ENCODE measurements at places on chromosomes 5 and 9. TPM values are rescaled to one million over a fixed set of nuclear protein-coding genes. Genes with fewer than 3 reads are reported as not detected.

- peak; percentile 14 for DNase-seq
Measured at GRCh38 chr5:11075035-11075805, 314.2 kb upstream of the DAP start.

DNA sequence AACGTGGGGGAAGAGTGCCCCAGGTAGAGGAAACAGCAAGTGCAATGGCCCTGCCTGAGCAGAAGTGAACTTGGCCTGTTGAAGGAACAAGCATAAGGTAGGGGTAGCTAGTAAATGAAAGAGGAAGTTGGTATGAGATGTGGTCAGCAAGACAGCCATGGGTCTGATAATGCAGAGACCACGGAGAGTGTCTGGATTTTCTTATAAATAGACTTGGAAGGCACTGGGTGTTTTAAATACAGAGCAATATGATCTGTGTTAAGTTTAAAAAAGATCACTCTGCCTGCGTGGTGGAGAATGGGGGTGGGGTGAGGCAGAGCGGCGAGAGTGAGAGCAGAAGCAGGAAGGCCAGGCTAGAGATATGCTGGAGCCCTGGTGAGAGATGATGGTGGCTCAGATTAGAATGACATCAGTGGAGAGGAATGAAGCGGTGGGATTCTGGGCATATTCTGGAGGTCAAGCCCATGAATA, 4.2 kb downstream of the ADAM19 start:
- no peak for DNase-seq

GRCh38 chr9:12774861-12775678, at the start of gene LURAP1L:
Gene LURAP1L (plus strand): TSS chr9:12775020. CDS start chr9:12775716, 696 bp downstream.
- peak; percentile 59 for DNase-seq

- no peak for DNase-seq
Measured at GRCh38 chr5:12272389-12272788, 368.1 kb upstream of the CTNND2 start.

The MTMR12 gene
- 13.2 TPM for polyA plus RNA-seq

- no peak for DNase-seq
Measured at GRCh38 chr5:81344736-81345135, 43.3 kb downstream of the ZCCHC9 start.

DNA sequence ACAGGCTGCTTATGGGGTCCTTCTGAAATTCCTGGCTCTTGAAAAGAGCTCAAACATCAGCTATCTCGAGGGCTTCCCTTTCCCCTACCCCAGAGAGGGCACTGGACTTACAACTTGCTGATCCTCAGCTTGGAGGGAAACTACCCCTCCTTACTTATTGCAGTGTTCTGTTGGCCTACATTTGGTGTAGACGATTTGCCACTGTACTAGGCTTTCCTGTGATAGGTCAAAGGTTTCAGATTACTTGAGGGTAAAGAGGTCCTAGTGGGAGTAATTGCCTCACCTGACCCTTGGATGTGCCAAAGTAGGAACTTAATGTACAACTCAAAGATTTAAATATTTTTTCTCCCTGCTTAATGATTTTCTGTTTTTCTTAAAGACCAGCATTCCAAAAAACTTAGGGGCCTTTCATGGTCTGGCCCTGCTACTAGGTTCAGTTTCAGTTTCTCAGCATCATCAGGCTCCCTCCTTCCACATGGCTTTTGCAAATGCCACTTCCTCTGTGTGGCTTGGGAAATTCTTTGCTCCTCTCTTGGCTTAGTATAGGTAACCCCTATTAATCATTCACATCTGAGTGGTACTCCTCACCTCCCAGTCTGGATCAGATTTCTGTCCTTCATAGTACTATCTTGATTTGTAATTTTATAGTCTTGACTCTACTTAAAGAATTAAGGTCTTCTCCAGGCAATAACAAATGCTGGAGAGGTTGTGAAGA, 32.4 kb downstream of the CYSTM1 start:
- no peak for DNase-seq

GRCh38 chr5:105034401-105034763, 1471.8 kb upstream of the NUDT12 start:
- no peak for DNase-seq

- DNase-seq = peak; percentile 7
Measured at GRCh38 chr9:118529624-118530214, 825.5 kb downstream of the TLR4 start.

- no peak for DNase-seq
Measured at GRCh38 chr5:98969400-98969799, 40.6 kb upstream of the CHD1 start.

The ADAMTS2 gene
- 0.12 TPM for polyA plus RNA-seq

DNA sequence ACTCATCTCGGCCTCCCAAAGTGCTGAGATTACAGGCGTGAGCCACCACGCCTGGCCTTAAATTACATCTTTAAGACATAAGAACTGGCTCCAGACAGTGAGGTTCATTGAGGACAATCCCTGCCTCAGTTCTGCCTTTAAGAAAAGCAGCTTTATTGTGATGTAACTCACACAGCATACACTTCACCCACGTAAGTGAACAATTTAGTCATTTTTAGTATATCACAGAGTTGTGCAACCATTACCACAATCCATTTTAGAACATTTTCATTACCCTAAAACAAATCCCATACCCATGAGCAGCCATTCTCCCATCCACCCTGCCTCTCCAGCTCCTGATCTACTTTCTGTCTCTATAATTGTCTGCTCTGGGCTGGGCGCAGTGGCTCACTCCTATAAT, 24.0 kb upstream of the LTC4S start:
- DNase-seq = no peak

DNA sequence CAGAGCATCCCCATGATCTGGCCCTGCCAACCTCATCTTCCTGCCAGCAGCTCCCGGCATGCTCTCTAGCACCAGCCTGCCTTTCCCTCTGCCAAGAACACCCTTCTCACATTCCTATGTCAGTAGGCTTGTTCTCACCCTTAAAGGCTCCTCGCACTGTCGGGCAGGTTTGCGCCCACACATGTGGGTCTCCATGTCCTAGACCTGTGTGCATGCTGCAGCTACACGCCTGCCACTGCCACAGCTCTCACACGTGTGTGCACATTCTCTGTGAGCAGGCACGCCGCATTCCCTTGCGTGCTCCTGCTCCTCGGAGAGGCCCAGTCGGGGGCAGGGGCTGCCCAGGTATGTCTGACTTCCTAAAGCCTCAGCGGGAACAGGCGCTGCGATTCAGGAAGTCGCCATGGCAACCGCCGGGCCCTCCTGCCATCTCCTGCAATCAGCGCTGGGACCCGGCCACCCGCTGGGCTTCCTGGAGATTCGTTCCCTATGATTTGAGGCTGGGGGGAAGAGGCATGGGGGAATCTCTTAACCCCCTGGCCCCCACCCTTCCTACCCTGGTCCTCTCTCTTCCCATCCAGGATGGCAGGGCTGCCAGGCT, 28.1 kb downstream of the NDUFA8 start:
- no peak for DNase-seq

GRCh38 chr9:86968258-86968920, 21.1 kb upstream of the GAS1 start:
- no peak for DNase-seq

The DMGDH gene
- 0.56 TPM for polyA plus RNA-seq

Measured in SK-N-SH (cell line).